ENCODE measurements at places on chromosomes 7 and 10. TPM values are rescaled to one million over a fixed set of nuclear protein-coding genes. Genes with fewer than 3 reads are reported as not detected.

The GNB2 gene
- total RNA-seq = 154 TPM

The FAM149B1 gene
- total RNA-seq = 26.9 TPM

The CHCHD2 gene
- 387 TPM for total RNA-seq

The SERPINE1 gene
- 399 TPM for total RNA-seq

The HTR5A gene
- total RNA-seq = not detected

The PRPS1L1 gene
- 0.14 TPM for total RNA-seq

The FFAR4 gene
- total RNA-seq = not detected

The AKR1C8 gene
- not detected for total RNA-seq

The SUGCT gene
- 1.0 TPM for total RNA-seq

The TSPAN13 gene
- total RNA-seq = 69.8 TPM

The WDR86 gene
- not detected for total RNA-seq

The CYP26A1 gene
- total RNA-seq = 2.2 TPM

The ZNF488 gene
- under 0.01 TPM for total RNA-seq

The TCERG1L gene
- total RNA-seq = not detected

The RARRES2 gene
- total RNA-seq = 1.9 TPM

The GFRA1 gene
- 51.3 TPM for total RNA-seq

The MMD2 gene
- total RNA-seq = not detected

The SHTN1 gene
- 2.9 TPM for total RNA-seq

The FRMPD2 gene
- 0.28 TPM for total RNA-seq

The ZNF485 gene
- 1.0 TPM for total RNA-seq

The SH2B2 gene
- 4.4 TPM for total RNA-seq

The TMEM178B gene
- 0.34 TPM for total RNA-seq

The ASB4 gene
- not detected for total RNA-seq

The CACNB2 gene
- not detected for total RNA-seq

The SNX10 gene
- 9.4 TPM for total RNA-seq

The POLR2J2 gene
- 5.4 TPM for total RNA-seq

The FAM25A gene
- not detected for total RNA-seq

The TYSND1 gene
- total RNA-seq = 6.8 TPM

The RBP3 gene
- not detected for total RNA-seq

The CAMK2B gene
- total RNA-seq = 0.17 TPM

The ABCB4 gene
- total RNA-seq = 0.14 TPM

The TDRD1 gene
- total RNA-seq = under 0.01 TPM

The SPDYE9 gene
- total RNA-seq = not detected

The SEMA3E gene
- total RNA-seq = 0.37 TPM

The TRIL gene
- total RNA-seq = 27.5 TPM

The GRID2IP gene
- not detected for total RNA-seq

The MUC12 gene
- not detected for total RNA-seq

The GLI3 gene
- total RNA-seq = 1.0 TPM

The SLC13A4 gene
- total RNA-seq = not detected

The LRRC61 gene
- 18.0 TPM for total RNA-seq

The MACROH2A2 gene
- under 0.01 TPM for total RNA-seq

The HPSE2 gene
- not detected for total RNA-seq

The ANKRD61 gene
- 0.14 TPM for total RNA-seq

The C10orf62 gene
- total RNA-seq = 0.34 TPM

The APBB1IP gene
- total RNA-seq = 0.17 TPM

The ZNF679 gene
- total RNA-seq = not detected

The ZKSCAN1 gene
- 42.6 TPM for total RNA-seq

The TMEM176A gene
- not detected for total RNA-seq

The HIP1 gene
- total RNA-seq = 79.1 TPM

All from dermis blood vessel endothelial cell (primary cell).